ENCODE measurements at places on chromosomes 16 and 17. TPM values are rescaled to one million over a fixed set of nuclear protein-coding genes. Genes with fewer than 3 reads are reported as not detected.
A peak's percentile ranks its signal among the peaks of the same experiment; 100 is the strongest.

GRCh38 chr16:65672960-65673359 lies 551.1 kb upstream of the CDH11 start:
- no peaks in the 10 kb centered on the region for H3K27me3 ChIP-seq
- no peaks in the 10 kb centered on the region for H3K4me1 ChIP-seq
- no peaks in the 10 kb centered on the region for H3K36me3 ChIP-seq
- H3K4me3 ChIP-seq = no peak overlapping the region
- H3K27ac ChIP-seq = no peak overlapping the region

DNA sequence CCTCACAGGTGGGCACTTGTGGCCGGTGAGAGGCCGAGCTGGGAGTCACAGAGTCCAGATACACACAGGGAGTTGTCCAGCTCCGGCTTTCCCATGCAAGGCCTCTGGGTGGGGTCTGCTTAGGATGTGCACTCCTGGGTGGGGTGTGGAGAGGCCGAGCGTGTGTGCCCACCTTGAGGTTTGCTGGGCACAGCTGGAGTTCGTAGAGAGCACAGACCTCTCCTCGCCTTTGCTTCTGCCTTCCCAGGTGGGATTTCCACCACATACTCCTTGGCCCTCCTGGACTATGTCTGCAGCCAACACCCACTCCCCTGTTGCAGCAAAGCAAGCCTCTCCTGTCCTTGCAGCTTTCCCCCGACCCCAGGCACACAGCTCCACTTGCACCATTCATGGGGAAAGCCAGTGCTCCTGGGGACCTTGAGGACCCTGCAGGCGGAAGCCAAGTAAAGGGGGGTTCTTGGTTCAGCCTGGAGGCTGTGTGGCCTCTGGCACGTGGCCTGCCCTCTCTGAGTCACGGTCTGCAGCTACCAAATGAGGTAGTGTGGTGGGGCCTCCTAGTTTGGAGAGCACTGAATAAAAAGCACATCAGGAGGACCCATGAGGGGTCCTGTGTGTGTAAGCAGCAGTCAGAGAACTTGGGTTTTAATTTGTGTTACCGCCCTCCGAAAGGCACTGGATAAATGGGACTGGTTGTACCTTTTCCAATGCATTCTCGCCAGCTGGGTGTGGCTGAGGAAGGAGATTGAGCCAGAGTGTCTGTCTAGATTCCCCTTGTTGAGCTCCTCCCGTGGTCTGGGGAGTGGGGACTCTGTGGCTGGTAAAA lies 31.5 kb downstream of the MPRIP start:
- DNase-seq = peak; percentile 19
- no peak overlapping the region for H3K4me3 ChIP-seq
- H3K4me1 ChIP-seq = peaks cover 28% of the 10 kb centered on the region
- no peaks in the 10 kb centered on the region for H3K27me3 ChIP-seq

- H3K4me3 ChIP-seq = no peak overlapping the region
- no peaks in the 10 kb centered on the region for H3K27me3 ChIP-seq
- H3K27ac ChIP-seq = no peak overlapping the region
- no peak for DNase-seq
- H3K36me3 ChIP-seq = no peaks in the 10 kb centered on the region
Measured at GRCh38 chr16:26447570-26447969, 619.2 kb upstream of the C16orf82 start.

DNA sequence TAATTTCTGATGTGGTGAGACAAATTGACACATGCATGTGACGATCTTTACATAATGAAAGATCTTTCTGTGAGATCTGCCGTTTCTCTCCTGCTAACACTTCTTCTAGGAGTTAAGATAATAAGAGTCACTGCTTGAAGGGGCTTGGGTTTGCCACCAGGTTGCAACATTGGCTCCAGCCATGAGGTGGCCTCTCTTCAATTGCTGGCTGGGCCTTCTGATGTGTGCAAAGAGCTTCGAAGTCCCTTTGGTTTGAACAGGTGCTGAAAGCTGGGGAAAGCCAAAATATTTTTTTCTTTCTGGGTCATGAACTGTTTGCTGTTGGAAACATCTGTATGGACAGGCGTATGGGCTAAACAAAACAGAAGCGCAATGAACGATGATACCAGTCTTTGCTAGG lies 204.1 kb upstream of the SALL1 start:
- no peak for DNase-seq
- no peak overlapping the region for H3K4me3 ChIP-seq
- no peak overlapping the region for H3K27ac ChIP-seq
- H3K27me3 ChIP-seq = no peaks in the 10 kb centered on the region
- H3K36me3 ChIP-seq = no peaks in the 10 kb centered on the region
- H3K4me1 ChIP-seq = no peaks in the 10 kb centered on the region

DNA sequence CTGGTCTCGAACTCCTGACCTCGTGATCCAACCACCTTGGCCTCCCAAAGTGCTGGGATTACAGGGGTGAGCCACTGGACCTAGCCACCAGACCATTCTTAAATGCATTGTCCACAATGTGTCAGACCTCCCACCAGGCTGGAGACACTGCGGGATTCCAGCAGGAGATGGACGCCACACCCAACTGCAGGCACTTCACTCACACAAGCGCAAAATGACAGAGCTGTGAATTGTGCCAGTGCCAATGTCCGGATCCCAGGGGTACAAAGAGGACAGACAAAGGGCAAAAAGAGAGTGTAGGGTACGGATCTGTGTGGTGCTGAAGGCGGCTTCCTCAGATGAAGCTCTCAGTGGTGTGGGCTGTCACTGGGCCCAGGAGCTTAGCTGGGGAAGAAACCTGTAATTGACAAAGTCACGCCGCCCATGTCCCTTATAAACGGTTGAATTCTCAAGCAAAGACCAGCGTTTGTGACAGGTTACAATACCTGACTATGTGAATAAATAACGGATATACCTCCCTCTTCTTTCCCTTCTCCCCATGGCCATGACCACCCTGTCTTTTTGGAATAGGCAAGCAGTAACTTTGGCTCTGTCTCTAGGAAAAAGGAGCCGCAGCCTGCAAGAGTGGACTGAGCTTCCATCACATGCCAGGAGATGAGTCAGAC lies 40.0 kb downstream of the HS3ST3A1 start:
- H3K4me1 ChIP-seq = no peaks in the 10 kb centered on the region
- no peaks in the 10 kb centered on the region for H3K27me3 ChIP-seq
- H3K36me3 ChIP-seq = no peaks in the 10 kb centered on the region

Gene APOH
- not detected for total RNA-seq

DNA sequence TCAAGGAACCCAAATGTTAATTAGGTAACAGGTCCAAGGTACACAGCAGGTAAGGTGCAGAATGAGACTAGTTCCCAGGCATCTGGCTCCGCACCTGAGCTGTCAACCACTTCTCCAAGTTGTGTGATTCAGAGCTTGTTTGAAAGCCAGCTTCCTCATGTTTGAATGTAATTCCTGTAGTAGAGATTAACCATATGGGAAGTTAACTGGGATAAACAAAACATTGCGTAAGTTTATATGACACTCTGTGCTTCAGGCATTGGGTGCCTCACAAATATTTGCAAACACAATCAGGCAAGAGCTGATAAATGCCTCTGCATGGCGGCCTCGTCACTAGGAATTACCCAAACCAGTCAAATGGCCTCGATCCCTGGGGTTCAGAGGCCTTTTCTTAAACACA lies 27.9 kb upstream of the CPHXL start:
- H3K4me1 ChIP-seq = no peaks in the 10 kb centered on the region
- H3K27me3 ChIP-seq = no peaks in the 10 kb centered on the region
- no peak for DNase-seq
- H3K4me3 ChIP-seq = no peak overlapping the region

- H3K27me3 ChIP-seq = no peaks in the 10 kb centered on the region
- peak overlapping the region; percentile 97 for H3K27ac ChIP-seq
- DNase-seq = no peak
Measured at GRCh38 chr16:4373356-4373908, 1.8 kb downstream of the VASN start.

- DNase-seq = no peak
- H3K4me1 ChIP-seq = peaks cover 12% of the 10 kb centered on the region
- no peaks in the 10 kb centered on the region for H3K27me3 ChIP-seq
- H3K4me3 ChIP-seq = no peak overlapping the region
- no peak overlapping the region for H3K27ac ChIP-seq
Measured at GRCh38 chr17:17275971-17276370, 5.1 kb downstream of the COPS3 start.

- peak overlapping the region; percentile 51 for H3K4me3 ChIP-seq
- H3K27ac ChIP-seq = peak overlapping the region; percentile 92
- no peak for DNase-seq
Measured at GRCh38 chr17:48559122-48559839, 14.4 kb upstream of the HOXB2 start.

GRCh38 chr16:68664297-68664696 lies 19.2 kb downstream of the CDH3 start:
- no peak for DNase-seq
- no peaks in the 10 kb centered on the region for H3K36me3 ChIP-seq
- H3K27ac ChIP-seq = no peak overlapping the region
- no peaks in the 10 kb centered on the region for H3K4me1 ChIP-seq

- H3K27ac ChIP-seq = no peak overlapping the region
- no peaks in the 10 kb centered on the region for H3K4me1 ChIP-seq
- H3K4me3 ChIP-seq = no peak overlapping the region
- no peaks in the 10 kb centered on the region for H3K36me3 ChIP-seq
- no peak for DNase-seq
Measured at GRCh38 chr16:2398520-2398919, 30.7 kb upstream of the CCNF start.

DNA sequence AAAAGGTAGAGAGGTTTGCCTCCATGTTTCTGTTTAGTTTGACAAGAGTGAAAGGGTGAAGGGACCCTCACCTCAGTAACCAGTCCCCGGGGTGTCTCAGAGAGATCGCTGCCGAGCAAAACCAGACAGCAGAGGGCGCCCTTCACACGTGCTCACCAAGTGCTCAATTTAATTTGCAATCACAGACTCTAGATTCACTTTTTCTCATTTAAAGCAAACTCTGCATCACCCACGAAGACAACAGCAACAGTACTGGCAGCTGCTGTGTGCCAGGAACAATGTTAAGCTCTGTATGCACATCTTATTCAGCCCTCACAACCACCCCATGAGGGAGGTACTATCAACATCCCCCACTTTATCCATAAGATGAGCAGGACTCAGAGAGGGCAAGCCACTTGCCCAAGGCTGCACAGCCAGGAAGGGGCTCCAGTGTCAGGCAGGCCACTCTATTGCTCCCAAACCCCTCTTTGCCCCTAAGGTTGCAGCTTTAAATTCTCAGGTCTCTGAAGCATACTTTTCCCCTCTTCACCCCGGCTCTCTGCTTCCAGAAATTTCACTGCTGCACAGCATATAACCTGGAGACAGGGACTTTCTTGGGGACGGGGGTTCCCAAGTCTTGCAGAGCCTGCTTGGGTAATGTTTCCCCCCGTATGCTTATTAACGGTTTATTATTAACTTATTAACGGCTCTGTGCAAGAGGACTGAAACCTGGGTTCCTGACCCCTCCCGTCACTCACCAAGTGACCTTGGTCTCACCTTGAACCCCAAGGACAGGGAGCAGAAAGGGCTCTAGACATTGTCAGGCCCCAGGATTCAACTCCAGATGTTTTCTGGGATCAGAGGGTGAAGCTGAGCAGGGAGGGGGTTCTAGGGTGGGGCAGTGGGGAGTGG lies 70.9 kb downstream of the CNGB1 start:
- no peaks in the 10 kb centered on the region for H3K36me3 ChIP-seq
- peak; percentile 52 for DNase-seq
- peaks cover 19% of the 10 kb centered on the region for H3K27me3 ChIP-seq
- no peak overlapping the region for H3K27ac ChIP-seq
- H3K4me1 ChIP-seq = no peaks in the 10 kb centered on the region
- H3K4me3 ChIP-seq = no peak overlapping the region

- H3K4me3 ChIP-seq = no peak overlapping the region
- H3K27me3 ChIP-seq = no peaks in the 10 kb centered on the region
- peaks cover 8% of the 10 kb centered on the region for H3K36me3 ChIP-seq
- DNase-seq = peak; percentile 35
- no peak overlapping the region for H3K27ac ChIP-seq
- no peaks in the 10 kb centered on the region for H3K4me1 ChIP-seq
Measured at GRCh38 chr16:85662482-85662812, 26.3 kb downstream of the GINS2 start.

GRCh38 chr16:28264656-28265055 lies 27.7 kb upstream of the SBK1 start:
- DNase-seq = peak; percentile 28
- H3K36me3 ChIP-seq = no peaks in the 10 kb centered on the region
- no peak overlapping the region for H3K27ac ChIP-seq
- no peaks in the 10 kb centered on the region for H3K27me3 ChIP-seq

- no peaks in the 10 kb centered on the region for H3K4me1 ChIP-seq
- H3K4me3 ChIP-seq = peak overlapping the region; percentile 69
- H3K27ac ChIP-seq = peak overlapping the region; percentile 82
- H3K36me3 ChIP-seq = no peaks in the 10 kb centered on the region
- no peaks in the 10 kb centered on the region for H3K27me3 ChIP-seq
Measured at GRCh38 chr16:3150346-3151218, 15.8 kb downstream of the ZNF213 start.

Data from breast epithelium (tissue), 4 donors.